Esophagus mucosa (tissue), 1 donor: ENCODE measurements at places on chromosomes 16 and 17.

GRCh38 chr16:29809031-29809747 is 2.8 kb upstream of the PRRT2 start:
- no peak for ATAC-seq

- ATAC-seq = no peak
Measured at GRCh38 chr16:9238346-9238745, 146.9 kb downstream of the HAPSTR1 start.

DNA sequence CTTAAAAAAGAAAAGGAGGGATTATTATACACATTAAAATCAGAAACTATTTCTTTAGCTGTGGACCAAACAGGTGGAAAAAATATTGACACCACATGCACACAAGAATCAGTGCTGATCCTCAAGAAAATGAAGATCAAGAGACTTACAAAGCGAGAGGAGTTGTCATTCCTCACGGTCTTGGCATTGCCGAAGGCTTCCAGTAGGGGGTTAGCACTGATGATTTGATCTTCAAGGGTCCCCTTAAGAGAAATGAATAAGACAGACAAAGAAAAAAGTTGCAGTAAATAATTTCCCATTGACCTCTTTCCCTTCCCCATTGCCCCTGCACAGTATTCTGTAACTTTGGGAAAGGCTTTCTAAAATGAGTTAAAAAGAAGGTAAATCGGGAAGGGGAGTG is 6.0 kb downstream of the MYH4 start:
- ATAC-seq = no peak

DNA sequence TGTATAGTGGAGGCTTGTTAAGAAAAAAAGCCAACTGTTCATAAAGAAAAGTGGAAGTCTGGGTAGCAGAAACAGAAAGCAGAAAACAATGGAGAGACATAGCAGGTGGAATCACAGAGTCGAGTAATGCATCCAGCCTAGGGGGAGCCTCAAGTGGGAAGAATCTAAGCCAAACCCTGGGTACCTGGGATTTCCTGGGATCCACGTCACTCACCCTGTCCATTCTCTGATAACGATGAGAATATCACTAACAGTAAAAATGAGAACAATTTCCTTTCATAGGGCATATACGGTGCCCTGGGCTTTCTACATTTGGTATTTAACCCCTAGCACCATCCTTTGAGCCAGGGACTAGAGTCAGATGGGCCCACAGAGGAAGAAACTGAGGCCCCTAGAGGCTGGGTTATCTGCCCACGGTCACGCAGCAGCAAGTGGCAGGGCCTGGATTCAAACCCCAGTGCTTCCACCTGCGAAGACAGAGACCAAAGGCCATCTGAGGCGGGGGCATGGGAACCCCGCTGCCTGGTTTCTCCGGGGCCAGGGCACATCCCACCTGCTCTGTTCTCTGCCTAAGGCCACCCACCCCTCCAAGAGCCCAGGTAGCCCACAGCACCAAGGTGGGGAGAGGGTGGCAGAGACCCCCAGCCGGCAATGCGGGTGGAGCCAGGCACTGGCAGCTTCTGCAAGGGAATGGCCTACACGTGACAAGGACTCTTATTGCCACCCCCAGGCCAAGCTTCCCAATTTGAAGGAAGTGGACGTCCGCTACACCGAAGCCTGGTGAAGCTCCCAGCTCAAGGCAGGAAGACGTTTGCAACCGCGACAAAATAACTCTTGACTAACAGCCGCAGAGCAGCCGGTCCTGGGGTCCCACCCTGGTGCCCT is 69.8 kb upstream of the PLCG2 start:
- no peak for ATAC-seq

DNA sequence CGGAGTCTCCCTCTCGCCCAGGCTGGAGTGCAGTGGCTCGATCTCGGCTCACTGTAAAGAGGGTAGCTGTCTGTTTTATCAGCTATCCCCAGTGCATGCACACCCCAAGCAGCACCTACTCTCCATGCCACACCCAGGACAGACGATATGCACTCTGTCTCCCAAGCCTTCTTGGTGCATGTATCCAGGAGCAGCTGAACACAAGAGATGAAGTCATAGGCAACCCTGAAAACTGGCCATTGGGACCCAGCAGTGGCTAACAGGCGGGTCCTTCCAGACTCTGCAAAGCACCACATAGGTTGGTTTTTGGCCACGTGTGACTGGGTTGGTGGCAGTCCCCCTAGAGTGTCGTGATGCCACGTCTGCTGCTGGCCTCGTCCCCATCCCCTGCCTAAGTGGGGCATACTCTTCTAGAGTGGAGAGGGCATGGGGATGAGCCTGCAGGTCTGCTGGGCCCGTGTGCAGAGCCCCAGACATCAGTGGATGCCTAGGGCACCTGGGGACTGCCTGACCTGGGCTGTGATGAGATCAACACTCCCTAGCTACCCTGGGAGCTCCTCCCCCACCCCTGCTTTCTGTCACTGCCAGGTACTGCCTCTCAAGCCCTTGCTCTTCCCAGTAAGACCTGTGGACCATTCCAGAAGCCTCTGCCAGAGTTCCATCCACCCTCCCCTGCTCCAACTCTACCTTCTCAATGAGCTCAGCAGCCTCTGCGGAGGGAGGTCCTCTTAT is 9.3 kb downstream of the PDE6G start:
- ATAC-seq = no peak
